Naive B cell (primary cell): ENCODE measurements at places on chromosomes 12 and 14. TPM values are rescaled to one million over a fixed set of nuclear protein-coding genes. Genes with fewer than 3 reads are reported as not detected.

GRCh38 chr12:15171012-15171655 is 50.1 kb downstream of the RERG start:
- DNase-seq: no peak

DNA sequence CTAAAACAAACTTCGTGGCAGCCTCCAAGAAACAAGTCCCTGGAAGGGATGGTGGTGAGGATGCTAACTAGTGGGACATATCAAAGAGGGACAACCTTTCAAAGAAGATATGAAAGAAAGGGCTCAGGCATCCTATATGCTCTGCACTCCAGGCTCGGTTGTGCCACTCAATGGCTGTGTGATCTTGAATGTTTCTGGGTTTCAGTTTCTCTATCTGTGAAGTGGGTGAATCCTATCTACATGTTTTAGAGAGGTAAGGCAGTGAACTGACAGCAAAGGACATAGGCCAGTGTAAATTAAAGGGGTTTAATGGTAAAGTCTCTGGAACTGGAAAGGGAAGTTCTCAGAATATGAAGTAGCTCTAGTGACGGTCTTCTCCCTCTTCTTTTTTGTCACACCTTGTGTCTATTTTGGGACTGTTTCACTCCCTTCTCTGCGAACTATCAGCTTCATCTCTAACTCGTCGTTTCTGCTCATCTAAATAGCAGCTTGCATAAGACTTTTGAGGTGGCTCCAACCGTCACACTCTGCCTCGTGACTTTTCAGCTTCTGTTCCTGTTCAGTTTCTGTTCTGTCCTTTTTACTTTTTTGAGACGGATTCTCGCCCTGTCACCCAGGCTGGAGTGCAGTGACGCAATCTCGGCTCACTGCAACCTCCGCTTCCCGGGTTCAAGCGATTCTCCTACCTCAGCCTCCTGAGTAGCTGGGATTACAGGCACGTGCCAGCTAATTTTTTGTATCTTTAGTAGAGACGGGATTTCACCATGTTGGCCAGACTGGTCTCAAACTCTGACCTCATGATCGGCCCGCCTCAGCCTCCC is 273.6 kb downstream of the SUDS3 start:
- DNase-seq: no peak

GRCh38 chr12:39230086-39230485 is 212.8 kb downstream of the KIF21A start:
- no peak for DNase-seq

DNA sequence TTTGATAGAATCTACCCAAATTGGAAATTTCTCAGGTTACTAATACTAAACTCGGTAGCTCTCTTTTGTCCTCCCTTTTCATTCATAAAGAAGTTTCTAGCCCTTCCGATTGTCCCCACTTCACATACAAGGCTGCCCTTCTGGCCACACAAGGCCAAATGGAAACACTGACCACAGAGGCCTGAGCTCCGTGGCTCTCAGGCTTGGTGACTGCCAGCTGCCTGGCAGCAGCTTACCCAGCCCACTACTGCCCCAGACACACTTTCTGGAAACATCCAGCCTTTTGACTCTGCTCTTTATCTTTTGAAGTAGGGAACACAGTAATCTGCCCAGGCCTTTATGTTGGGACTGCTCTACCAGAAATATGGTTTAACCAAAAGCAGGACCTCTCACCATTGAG is 167.2 kb downstream of the GCH1 start:
- no peak for DNase-seq

DNA sequence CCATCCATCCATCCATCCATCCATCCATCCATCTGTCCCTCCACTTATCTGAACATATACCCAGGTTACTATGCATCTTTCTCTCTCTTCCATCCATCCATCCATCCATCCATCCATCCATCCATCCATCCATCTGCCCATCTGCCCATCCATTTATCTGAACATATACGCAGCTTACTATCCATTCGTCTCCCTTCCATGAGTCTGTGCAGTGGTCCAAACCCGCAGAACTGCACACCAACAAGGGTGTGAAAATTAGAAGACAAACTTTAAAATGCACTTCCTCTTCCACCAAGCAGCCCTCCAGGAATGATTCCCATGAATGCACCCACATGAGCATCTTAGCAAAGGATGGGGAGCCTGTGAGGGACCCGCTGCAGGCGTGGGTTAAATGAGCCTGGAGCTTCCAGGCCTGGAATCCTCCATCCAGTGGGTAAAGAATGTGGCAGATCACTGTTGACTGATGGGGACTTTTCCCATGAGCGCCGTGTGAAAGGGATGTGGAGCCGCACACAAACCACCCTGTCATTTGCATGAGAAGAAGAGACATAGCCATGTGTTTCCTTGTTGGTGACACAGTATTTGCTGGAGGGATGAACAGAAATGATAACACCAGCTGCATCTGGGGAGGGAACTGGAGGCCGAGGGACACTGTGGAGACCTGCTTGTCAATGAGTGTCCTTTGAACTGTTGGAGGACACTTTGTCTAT is 376.6 kb downstream of the ADGRD1 start:
- DNase-seq: no peak

DNA sequence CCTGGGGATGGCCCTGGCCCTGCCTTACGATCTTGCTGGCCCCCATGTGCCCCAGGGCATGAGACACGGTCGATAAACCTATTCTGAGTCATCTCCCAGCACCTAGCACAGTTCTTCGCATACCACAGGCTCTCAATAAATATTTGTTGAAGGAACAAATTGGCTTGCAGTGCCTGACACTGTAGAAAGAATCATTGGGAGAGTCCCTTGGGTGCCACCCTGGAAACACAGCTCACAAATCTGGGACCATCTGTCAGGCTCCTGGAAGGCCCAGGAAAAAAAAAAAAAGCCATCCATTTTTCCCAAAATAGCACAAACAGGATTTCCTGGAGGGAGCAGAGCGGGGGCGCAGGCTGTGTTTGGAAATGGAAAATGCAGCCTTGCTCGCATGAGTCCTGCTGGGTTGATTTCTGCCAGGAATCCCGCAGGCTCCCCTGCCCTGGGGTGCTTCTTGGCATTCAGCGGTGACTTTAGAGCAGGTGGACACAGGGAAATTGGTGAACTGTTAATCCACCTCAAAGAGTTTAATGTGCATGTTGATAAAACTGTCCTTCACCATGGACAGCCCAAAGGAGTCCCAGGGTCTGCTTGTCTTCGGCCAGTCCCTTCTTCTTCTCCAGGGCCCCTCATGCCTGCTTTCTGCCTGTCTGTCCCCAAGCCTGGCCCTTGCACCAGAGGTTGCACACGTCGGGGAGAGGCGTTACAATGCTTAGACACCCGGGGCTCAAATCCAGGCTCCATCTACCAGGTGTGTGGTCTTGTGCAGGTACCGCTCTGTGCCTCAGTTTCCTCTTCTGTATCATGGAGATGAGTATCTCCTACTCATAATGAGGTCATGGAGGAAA is 106.1 kb upstream of the RFLNA start:
- no peak for DNase-seq

- no peak for DNase-seq
Observed at GRCh38 chr12:72901685-72902084, 629.5 kb downstream of the TRHDE start.

Gene KLRC2
- not detected for polyA plus RNA-seq

Gene IL26
- not detected for polyA plus RNA-seq

Gene PIP4K2C
- polyA plus RNA-seq: 15.8 TPM

Gene CPNE6
- not detected for polyA plus RNA-seq

Gene NXPH4
- 1.4 TPM for polyA plus RNA-seq

Gene AKAP6
- polyA plus RNA-seq: 12.4 TPM

Gene GSC
- polyA plus RNA-seq: not detected

Gene EFCAB11
- 6.3 TPM for polyA plus RNA-seq

Gene IL31
- polyA plus RNA-seq: not detected

Gene MYL2
- polyA plus RNA-seq: not detected

Gene NOXRED1
- polyA plus RNA-seq: not detected
